AG08396 (cell line): ENCODE measurements at places on chromosomes 3 and 15.

- peak; percentile 33 for DNase-seq
Observed at GRCh38 chr15:99305761-99306505, 54.7 kb downstream of the LRRC28 start.

- DNase-seq = no peak
Observed at GRCh38 chr15:63435204-63435820, 53.7 kb upstream of the CA12 start.

- DNase-seq = no peak
Observed at GRCh38 chr3:45852828-45853227, 10.9 kb upstream of the LZTFL1 start.

- DNase-seq = no peak
Observed at GRCh38 chr15:71431343-71432336, 316.4 kb downstream of the THSD4 start.
